NT2/D1 (cell line): ENCODE measurements at places on chromosomes 7 and 10.

GRCh38 chr7:2411049-2411448 lies 7.6 kb downstream of the CHST12 start:
- no peak for DNase-seq

DNA sequence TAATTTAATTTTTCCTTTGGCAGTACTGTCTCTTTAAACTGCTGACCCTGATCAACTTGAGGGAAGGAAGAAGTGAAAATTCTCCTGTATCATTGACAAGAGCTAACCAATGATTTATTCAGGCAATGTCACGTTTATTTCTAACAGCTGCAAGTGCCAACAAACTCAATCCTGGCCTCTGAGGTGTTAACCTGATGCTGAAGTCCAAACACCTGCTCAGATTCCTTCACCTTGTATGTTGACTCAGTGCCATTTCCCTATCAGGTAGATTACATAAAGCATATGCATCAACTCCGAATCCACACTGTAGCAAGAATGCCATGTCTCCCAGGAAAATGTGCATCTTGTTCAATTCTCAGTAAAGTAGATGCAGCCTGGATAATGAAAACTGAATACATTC lies 820.0 kb downstream of the XPNPEP1 start:
- no peak for DNase-seq

DNA sequence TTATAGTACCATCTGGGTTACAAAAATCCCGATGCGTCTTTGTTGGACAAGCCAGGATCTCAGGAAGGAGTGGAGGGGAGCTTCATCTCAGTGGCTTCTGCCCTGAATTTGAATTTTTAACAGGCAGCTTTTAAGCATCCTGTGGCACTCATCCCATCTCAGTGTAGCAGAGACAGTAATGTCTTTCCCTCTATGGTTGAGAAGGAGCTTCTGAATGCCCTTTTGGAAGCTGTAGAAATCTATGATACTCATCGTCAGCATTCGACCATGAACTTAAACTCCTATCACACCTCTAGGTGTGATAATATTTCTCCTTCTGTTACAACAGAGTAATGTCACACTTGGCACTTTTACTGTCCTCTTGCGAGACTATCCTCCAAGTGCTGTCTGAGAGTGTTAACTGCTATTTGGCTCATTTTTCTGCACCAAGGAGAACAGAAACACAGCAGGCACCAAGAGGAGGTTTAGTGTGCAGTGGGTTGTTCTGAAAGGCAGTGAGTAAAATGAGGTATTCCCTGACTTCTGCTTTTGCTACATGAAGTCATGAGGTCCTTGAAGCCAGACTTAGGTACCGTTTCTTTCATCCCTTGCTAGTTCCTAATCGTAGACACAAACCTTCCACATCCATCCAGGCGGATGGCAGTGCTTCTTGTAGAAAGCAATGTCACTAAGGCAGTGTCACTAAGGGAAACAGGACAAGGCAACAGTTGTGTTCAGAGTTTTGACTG lies 177.4 kb downstream of the CELF2 start:
- DNase-seq, result no peak

GRCh38 chr10:75247797-75248196 lies 12.0 kb upstream of the COMTD1 start:
- DNase-seq, result no peak

GRCh38 chr7:129553899-129554461 lies 51.6 kb downstream of the SMKR1 start:
- no peak for DNase-seq

DNA sequence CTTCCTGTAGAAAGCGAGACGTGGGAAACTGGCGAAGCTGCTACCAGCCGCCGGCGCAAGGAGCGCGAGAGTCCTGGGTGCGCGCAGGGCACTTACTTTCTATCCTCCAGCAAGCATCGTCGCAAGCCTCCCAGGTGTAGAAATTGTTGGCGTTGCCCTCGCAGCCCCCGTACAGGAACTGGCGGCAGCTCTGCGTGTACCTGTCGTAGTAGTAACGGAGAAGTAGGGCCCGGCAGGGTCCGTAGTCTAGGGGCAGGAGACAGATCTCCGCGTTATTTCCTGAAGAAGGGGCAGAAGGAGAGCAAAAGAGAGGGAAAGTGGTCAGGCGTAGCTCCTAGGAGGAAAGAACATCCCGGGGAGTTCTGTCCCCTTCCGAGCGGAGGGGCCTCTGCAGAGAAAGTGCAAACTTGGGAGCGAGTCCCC lies 501 bp downstream of the TFPI2 start:
- peak; percentile 32 for DNase-seq

DNA sequence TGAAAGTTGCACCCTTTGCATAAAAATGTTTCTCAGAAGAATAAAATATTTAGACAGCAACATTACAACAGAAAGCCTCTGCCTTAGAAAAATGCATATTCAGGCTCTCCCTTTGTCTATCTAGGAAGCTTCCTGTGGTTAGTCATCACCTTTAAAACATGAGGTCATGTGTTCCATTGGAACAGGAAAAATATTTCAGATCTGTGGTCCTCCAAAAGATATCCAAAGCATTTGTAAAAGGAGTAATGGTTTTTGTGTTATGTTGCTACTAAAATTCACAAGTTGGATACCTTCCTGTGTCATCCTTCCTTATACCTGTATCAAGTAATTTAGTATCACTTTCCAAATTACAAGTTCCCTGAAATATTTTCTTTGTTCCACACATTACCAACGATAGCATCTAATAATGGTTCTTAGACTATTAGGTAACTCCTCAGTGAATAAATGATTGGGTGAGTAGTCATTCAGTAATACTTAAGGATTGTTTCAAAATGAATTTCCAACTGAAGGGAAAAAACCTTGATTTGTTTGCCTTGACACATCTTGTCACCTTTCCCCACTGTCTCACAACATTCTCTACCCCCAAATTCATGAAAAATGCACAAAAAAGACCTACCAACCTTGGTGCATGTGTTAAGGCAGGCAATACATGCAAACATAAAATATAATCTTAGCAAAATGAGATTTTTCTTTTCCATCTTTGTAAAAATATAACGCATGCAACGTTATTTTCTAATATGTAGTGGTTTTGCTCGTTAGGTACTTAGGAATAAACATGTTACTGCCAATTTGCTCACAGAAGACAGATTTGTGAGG lies 19.7 kb upstream of the RHOBTB1 start:
- no peak for DNase-seq

- DNase-seq, result no peak
Measured at GRCh38 chr7:6252748-6253147, 19.7 kb downstream of the CYTH3 start.

DNA sequence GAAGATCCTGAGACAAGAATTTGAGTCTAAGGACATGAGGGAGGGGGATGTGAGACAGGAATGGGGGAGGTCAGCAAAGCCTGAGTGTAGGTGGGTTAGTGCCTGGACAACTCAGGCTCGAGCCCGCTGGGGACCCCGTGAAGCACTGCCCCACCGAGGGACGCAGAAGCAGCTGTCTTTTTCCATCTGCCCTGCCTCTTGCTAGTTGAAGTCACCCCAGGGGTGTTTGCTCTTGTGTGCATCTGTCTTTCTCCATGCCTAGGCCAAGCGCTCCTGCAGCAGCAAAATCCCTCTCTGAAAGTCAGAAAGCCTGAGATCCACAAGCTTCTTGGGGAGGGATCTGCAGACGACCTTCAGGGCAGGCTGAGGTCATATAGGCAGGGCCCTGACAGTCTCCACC lies 79.0 kb upstream of the CELF2 start:
- no peak for DNase-seq

- no peak for DNase-seq
Measured at GRCh38 chr7:17495655-17496394, 197.4 kb downstream of the AHR start.

- no peak for DNase-seq
Measured at GRCh38 chr10:72026278-72027111, 61.9 kb downstream of the SPOCK2 start.

GRCh38 chr7:144785521-144785920 lies 50.3 kb downstream of the TPK1 start:
- DNase-seq, result no peak
